Peyer's patch (tissue), 4 donors: ENCODE measurements at places on chromosomes 2 and 18. TPM values are rescaled to one million over a fixed set of nuclear protein-coding genes. Genes with fewer than 3 reads are reported as not detected.

Gene ZNF2
- not detected for total RNA-seq

Gene TRIM43
- not detected for total RNA-seq

Gene SRD5A2
- not detected for total RNA-seq

Gene MARCO
- 4.2 TPM for total RNA-seq

Gene GALNT3
- total RNA-seq = 22.2 TPM

Gene MPP4
- not detected for total RNA-seq

Gene NFU1
- 47.0 TPM for total RNA-seq

Gene NEURL3
- 1.7 TPM for total RNA-seq

Gene HOXD9
- total RNA-seq = not detected

Gene VIT
- 1.2 TPM for total RNA-seq

Gene PSMA8
- total RNA-seq = not detected

Gene TMEM127
- total RNA-seq = 66.7 TPM

Gene D2HGDH
- 59.1 TPM for total RNA-seq

Gene WBP1
- total RNA-seq = 81.3 TPM

Gene CIAO1
- total RNA-seq = 146 TPM

Gene WDR54
- total RNA-seq = 1.2 TPM

Gene KCNG2
- 2.3 TPM for total RNA-seq

Gene LRRTM4
- not detected for total RNA-seq

Gene DUSP11
- total RNA-seq = 36.3 TPM
